ENCODE measurements at places on chromosomes 7 and 10.
A peak's percentile ranks its signal among the peaks of the same experiment; 100 is the strongest.

DNA sequence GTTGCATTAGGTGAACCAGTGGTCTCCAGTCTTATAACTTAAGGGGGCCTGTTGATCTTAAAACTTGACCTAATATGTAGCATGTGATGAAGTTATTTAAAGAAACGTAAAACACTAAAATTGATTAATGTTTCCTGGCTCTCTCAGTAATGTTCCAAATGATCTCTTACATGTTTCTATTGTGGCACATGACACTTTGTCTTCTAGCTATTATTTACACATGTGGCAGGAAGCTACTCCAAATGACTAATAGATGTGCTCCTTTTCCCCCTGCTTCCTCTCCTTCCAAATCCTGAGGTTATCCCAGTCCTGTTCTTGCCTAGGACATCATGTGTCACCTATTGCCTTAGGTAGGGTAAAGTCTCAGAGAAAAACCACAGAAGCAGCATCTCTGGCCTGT lies 89.4 kb downstream of the FAS start:
- no peak for DNase-seq

DNA sequence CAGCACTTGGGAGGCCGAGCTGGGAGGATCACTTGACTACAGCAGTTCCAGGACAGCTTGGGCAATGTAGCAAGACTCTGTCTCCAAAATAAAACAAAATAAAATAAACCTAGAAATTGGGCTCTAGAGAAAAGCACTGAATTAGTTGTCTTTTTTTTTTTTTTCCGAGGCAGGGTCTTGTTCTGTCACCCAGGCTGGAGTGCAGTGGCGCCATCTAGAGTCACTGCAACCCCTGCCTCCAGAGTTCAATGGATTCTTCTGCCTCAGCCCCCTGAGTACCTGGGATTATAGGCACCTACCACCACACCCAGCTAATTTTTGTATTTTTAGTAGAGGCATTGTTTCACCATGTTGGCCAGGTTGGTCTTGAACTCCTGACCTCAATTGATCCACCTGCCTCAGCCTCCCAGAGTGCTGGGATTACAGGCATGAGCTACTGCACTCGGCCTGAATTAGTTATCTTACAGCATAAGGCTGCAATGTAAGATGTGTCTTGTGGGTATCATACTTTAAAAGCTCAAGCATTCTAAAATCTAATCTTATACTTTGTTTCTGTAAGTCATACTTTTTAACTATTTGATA lies 12.8 kb downstream of the MEIG1 start:
- no peak for DNase-seq

GRCh38 chr7:113677811-113678210 lies 241.0 kb downstream of the PPP1R3A start:
- no peak for DNase-seq

- peak; percentile 42 for DNase-seq
These were observed 68.6 kb upstream of the CACNB2 start for GRCh38 chr10:18071591-18071990.

GRCh38 chr7:109763611-109764010 lies 1193.9 kb downstream of the DNAJB9 start:
- no peak for DNase-seq

DNA sequence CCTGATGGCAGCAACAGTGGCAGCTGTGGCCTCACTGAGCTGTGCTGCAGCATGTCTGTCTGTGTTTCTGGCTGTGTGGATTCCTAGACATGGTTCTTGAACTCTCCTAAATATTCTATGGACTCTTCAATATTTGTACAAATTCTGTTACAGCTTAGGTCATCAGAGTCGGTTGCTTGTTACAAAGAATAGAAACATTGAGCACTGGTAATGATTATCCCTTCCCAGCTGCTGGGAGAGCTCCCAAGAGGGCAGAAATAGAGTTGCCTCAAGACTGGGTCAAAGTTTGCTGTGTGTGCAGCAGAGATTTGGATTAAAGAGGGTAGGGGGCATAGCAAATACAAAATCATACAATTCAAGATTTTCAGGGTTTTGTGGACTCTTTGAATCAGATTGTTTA lies 337.1 kb upstream of the AKR1E2 start:
- DNase-seq = no peak

- DNase-seq = no peak
These were observed 100.6 kb downstream of the EEPD1 start for GRCh38 chr7:36253699-36254098.

DNA sequence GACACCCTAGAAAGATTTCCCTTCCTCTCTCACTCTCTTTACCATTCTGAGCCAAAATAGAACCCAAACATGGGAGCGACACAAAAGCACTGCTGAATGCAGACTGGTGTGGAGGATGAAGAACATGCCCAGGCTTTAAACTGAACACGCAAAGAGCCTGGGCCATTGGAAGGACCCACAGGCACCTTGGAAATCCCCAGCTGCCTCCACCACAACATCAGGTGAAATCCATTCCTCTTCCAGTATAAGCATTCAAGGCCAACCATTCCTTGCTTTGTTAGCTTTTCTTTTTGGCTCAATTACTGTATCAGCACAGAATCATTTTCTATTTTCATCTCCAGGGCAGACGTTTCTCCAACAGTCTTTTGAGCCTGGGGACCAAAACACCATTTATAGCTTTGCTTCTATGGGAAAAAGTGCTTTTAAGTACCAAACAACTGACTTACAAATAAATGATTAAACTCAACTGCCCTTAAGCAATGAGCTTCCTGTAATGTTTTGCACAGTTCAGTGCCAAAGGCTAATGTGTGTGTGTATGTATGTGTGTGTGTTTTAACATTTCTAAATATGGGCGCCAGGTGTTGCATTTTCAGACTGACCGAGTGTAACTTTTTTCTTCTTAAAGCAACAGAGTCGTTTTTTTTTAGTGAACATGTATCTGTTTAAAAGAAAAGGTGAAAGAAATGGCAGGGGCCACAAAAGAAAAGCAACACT lies 16.2 kb upstream of the BLNK start:
- DNase-seq = no peak

DNA sequence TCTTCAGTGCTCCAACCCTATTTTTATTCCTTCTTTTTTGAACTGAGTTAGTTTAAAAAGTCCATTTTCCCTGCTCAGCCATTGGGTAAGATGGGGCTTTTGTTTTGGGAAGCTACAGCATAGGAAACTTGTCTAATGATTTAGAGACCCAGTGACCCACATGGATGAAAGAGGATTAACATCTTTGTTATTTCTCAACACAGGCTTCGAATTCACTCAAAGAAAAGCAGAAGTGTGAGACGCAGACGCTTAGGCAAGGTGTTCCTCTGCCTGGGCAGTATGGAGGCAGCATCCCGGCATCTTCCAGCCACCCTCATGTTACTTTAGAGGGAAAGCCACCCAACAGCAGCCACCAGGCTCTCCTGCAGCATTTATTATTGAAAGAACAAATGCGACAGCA lies 152.0 kb downstream of the HDAC9 start:
- DNase-seq = no peak

GRCh38 chr10:129914153-129914855 lies 49.8 kb downstream of the EBF3 start:
- DNase-seq = no peak

- DNase-seq = peak; percentile 18
These were observed 90.0 kb downstream of the MYOF start for GRCh38 chr10:93392121-93392520.

- peak; percentile 84 for DNase-seq
These were observed 18.8 kb downstream of the NUDT1 start for GRCh38 chr7:2260820-2261219.

- DNase-seq = no peak
These were observed 42.0 kb upstream of the ICA1 start for GRCh38 chr7:8303904-8304528.

- DNase-seq = no peak
These were observed 250.4 kb upstream of the FZD8 start for GRCh38 chr10:35892526-35892925.

DNA sequence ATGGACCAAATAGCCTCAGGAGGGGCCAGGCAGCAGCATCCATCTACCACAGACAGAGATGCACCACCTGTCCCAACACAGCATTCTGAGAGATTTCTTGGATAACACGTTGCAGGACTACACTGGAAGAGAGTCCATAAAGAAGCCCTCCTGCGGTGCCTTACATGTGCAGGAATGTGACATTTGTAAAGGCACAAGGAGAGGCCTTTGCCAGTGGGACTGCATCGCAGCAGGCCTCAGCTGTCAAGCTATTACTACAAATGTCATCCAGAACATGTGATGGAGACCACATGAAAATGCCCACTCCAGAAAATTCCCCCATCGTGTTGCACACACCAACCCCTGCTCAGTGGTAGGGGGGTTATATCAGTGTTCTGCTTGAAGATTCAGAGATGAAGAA lies 77.4 kb downstream of the ATXN7L1 start:
- DNase-seq = no peak

DNA sequence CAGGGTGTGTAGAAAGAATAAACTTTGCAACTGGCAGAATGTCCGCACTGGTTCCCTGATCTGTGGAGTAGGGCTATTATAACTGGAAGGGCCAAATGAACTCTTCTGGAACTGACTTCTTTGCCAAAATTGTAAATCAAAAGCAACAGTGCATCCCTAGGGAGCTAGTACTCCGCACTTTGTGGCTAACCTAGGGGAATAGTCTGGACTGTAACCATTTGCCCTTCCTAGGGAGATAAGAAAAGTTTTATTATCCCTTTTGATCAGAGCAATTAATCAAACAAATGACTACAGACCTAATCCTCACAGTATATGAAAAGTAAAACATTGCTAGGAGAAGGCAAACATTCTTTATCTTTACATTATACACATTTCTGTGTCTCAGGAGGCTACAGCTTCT lies 45.5 kb upstream of the STEAP1B start:
- no peak for DNase-seq

DNA sequence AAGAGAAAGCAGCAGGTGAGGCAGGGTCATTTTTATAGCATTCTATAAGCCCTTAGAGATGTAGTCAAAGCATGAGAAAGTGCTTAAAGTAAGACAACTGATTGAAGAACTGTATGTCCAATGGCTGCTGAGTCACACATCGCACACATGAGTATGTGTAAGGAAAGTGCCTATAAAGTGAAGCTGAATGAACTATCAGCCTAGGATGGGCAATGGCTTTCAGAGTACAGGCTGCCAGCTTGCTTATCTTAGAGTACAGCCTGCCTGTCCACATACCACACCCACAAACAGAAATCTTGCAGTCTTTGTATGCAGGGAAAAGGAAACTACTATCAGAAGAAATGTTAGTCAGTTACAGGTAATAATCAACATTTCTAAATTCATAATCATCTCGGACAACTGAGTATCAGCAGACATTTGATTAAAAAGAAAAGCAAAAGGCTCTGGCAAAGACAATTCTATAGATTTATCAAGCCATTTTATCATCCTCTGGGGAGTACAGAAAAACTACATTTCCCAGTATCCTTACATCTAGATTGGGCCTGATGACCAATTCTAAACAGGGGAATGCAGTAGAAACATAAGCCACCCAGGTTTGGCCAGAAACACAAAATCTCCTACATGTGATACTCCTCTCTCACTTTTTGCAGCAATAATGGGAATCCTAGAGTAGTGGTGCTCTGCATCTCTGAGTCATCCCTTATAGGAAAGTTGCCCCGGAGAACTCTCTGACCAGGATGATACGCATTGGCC lies 16.2 kb upstream of the EPHB6 start:
- DNase-seq = peak; percentile 57

DNA sequence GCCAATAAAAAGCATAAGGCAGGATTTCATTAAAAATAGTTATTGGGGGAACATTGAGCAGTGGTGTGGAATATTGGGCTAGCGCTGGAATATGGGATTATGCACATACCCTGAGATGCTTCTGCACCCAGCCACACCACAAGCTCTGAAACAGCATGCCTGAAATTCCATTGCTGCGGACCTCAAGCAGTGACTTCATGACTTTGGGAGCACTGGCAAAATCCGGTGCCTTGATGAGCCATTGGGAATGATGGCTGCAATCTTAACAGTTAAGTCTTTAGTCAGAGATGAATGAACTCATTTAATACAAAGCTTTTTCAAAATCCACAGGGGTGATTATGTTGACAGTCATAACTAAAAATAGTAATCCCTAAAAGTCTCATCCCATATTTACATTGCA lies 274.7 kb upstream of the MTPN start:
- DNase-seq = no peak

DNA sequence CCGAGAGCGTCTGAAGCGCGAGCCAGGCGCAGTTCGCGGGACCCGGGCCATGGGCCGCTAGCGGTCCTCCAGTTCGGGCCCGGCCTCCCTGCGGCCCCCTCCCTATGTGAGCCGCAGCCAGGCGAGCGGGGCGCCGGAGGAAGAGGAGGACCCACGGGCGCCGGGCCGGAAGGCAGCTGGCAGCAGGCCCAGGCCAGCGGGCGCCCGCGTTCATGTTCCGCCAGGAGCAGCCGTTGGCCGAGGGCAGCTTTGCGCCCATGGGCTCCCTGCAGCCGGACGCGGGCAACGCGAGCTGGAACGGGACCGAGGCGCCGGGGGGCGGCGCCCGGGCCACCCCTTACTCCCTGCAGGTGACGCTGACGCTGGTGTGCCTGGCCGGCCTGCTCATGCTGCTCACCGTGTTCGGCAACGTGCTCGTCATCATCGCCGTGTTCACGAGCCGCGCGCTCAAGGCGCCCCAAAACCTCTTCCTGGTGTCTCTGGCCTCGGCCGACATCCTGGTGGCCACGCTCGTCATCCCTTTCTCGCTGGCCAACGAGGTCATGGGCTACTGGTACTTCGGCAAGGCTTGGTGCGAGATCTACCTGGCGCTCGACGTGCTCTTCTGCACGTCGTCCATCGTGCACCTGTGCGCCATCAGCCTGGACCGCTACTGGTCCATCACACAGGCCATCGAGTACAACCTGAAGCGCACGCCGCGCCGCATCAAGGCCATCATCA lies 1.1 kb downstream of the ADRA2A start:
- no peak for DNase-seq

Measured in NCI-H226 (cell line).